KBM-7 (cell line): ENCODE measurements at places on chromosomes 6 and 20.

DNA sequence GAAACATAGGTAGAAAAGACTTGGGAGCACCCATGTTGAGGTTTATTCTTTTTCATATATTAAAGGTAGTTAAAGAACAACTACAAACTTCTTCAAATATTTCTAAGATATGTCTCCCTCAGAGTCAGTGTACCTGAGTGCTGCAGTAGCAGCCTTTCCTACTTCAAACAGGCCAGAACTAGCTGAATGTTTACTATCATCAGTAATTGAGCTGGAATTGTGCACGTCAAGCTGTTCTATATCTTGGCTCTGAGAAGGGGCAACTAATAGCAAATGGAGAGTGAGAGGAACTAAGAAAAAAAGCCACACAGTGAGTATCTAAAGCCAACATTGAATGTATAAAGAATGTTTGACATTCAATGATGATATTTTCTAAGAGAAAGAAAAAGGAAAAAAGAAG is 21.7 kb downstream of the MTCL3 start:
- no peak for DNase-seq

GRCh38 chr6:130933712-130934200 is 106.5 kb downstream of the SMLR1 start:
- DNase-seq, result no peak

DNA sequence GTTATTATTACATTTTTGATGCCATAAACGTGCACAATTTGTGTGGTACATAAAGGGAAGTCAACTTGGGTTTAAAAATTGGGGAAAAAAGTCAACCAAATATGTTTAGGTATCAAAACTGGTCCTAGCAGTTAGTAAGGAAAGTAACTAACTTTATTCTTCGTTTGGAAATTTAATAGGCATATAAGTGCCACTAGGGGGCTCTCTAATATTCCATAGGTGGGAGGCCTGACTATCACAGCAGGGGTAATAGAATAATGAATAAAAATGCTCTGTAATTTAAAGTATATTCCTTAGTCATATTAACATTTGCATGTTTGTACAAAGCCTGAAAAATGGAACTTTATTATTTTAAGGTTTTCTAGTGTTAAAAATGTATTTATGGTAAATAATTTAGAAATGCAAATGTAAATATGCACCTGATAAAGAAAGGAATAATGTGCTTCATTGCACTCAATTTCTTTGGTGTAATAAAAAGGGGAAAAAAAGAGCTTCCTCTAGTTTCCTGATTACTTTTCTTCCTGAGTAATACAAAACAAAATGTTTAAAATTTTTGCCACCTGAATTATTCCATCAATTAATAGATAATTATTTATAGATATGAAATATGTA is 125.7 kb upstream of the HDAC2 start:
- DNase-seq, result peak; percentile 30

DNA sequence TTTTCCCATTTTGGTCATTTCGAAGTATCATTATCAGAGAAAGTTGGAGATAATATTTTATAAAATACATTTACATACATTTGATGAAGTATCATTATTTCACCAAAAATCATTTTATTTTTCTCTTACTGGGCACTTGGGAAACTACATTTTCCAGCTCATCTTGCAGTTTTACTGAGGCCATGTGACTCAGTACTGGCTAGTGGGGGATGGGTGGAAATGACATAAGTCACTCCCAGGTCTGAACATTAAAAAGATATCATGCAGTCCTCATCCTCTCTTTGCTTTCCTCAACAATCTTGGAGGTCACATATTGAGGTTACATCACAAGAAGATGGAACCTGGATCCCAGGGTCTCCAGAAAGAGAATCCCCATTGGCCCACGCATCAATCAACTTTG is 84.1 kb downstream of the CD24 start:
- no peak for DNase-seq

DNA sequence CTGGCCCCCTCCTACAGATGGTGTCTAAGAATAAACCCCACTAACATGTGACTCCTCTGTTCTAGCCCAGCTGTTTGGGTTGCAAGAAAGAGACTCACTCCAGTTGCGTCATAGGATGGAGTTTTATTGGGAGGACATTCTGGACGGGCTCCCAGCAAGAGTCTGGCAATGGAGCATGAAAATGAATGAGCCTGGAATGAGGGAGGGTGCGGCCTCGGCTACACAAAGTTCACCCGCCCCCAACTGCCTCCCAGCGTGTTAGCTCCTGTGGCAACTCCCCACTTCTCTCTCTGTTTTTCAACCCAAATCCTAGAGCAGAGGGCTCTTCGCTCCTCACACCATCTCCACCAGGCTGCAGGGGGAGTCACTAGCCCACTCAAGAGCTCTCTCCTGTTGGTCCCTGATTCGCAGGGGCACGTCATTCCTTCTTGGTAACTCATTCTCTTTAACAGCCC is 5.1 kb upstream of the ADAM33 start:
- DNase-seq, result no peak

- DNase-seq, result no peak
These were observed 42.1 kb upstream of the MYL9 start for GRCh38 chr20:36499211-36499610.

GRCh38 chr20:17066902-17067301 is 159.9 kb upstream of the PCSK2 start:
- no peak for DNase-seq

DNA sequence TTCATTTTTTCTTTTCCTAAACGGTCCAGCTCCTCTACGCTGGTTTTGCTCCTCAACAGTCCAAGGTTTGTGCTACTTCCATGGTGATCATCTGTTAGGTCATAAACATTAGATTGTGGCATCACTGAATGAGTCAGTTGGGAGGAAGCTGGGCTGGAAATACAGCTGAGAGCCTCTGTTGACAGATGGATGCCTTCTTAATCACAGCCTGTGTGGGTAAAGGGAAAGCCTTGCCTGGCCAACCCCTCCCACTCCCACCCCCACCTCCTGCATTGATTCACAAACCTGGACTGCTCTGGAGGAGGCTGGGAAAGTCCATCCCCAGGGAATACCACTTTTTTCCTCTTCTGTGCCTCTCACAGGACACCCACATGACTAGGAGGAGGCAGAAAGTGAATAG is 180.6 kb upstream of the CCN2 start:
- DNase-seq, result peak; percentile 21
